ENCODE measurements at places on chromosomes 2 and 18.

DNA sequence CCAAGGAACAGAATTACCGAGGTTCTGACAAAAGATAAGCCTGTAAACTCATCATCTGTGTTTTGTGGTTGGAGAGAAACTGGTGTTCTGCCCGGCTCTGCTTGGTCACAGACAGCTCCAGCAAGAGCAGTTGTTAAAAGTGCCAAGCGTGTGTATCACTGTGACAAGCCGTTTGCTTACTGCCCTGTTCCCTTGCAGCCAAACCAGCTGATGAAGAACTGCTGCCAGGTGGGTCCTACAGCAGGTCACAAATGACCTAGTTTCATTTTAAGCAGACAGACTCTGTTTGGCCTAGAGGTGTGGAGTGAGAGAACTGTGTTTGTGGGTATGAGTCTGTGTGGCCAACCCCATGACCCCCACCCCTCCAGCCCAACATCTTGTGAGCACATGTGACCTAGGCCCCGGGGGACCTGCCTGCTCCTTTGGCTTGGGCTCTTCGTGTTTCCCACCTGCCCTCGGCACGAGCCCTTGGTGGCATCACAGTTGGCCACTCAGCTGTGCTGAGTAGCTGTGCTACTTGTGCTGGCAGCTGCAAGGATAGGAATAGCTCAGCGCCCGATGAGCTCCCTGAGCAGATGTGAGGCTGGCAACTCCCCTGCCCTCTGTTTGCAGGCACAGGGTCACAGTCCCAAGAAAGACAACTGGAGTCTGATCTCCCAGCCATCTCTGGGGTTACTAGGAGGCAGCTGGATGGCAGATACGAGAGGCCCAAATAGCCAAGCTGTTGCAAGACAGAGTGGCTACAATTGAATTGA, 9.7 kb downstream of the OXER1 start:
- DNase-seq = no peak

DNA sequence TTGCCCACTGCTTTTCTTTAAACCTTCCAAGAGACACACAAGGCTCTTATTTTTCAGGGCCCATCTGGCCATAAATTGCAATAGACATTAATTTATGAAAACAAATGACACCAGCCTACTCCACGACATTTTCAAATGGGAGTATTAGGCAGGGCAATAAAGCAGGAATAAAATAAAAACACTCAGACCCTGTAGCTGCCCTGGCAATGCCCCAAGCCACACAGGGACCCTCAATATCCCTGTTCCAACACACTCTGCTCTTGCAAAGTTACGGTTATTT, 550.8 kb upstream of the TNP1 start:
- no peak for DNase-seq

GRCh38 chr2:79901161-79901560, 388.3 kb downstream of the CTNNA2 start:
- DNase-seq = no peak

DNA sequence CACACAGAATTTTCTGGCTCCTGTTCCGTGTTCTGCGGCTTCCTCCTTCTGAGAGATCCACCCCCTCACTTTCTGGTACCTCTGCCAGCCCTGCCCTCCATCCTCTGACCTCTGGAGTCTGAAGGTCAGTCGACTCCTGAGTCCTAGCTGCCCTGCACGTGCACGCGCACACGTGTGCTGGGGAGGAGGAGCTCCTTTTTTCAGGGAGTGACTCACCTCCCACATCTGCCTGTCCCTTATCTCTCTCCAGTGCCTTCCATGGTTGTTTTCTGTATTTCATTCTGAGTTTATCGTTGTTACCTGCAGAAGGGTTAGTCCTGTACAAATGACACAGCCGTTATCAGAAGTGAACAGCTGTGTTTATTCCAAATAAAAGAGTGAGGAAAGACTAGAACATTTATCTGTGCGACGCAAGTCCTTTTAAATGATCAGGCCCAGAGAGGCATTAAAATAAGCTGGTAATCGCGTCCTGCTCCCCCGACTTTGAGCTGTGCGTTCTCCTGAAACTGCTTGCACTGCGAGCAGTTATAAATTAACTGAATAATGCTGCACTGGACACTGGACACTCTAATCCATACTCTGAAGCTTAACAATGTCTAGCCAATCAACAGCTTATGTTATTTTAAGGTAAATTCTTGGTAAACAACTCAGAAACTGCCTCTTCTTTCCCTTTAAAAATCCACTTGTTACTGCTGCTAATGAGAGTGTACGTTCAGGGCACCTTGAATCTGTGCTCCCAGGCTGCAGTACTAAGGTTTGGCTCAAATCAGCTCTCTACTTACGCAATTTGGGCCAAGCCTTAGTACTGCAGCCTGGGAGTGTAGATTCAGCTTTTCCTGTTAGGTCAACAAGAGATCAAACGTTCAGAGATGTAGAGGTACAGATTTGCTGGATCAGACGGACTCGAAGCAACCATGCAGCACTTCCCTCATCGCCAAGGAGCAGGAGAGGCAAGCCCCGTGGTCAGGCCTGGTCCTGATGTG, 72.5 kb downstream of the GALR1 start:
- DNase-seq = no peak

GRCh38 chr2:100630473-100630977, 67.7 kb downstream of the PDCL3 start:
- no peak for DNase-seq

DNA sequence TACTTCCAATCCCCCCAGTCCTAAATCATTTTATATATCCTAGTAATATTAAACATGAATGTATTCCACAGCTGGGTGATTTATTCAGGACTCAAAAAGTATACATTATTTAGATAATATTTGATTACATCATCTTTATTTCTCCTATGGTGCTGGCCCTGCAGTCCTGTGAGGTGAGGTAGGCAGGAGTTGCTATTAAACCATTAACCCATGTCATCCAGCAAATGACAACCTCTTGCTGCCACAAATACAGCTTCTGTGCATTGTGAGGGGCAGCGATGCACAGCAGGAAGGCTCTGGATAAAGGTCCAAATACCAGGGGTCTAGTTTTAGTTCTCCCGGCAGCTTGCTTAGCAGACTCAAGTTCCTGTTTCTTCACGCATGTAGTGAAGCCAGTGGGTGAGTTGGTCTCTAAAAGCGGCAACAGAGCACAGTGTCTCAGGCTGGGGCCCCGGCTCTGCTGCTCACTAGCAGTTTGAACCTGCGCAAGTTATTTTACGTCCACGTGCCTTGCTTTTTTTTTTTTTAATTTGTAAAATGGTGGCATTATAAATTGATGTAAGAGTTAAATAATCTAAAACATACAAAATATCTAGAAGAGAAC, 36.1 kb downstream of the INSIG2 start:
- no peak for DNase-seq
